ENCODE measurements at places on chromosomes 13 and 19.

- DNase-seq, result no peak
These were observed 125.2 kb downstream of the LACC1 start for GRCh38 chr13:44004878-44005277.

- DNase-seq, result no peak
These were observed 9.6 kb upstream of the ELL start for GRCh38 chr19:18531485-18531884.

DNA sequence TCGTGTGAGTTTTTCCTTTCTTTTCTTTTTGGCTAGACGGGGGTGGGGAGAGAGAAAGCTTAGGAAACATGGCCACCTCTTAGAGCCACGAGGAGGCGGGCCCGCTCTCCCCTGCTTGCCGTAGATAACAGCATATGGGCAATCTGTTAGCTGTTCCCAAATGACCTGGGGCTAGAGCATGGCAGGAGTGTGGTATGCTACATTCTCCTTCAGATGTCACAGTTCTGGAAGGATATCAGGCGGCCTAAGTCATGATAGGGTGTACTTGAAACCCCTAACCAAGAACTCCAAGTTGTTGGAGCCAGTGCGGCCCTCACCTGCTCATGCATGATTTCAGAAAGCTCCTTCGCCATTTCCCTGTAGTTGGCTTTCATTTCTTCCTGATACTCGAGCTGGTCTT lies 44.3 kb upstream of the SLC15A1 start:
- no peak for DNase-seq

DNA sequence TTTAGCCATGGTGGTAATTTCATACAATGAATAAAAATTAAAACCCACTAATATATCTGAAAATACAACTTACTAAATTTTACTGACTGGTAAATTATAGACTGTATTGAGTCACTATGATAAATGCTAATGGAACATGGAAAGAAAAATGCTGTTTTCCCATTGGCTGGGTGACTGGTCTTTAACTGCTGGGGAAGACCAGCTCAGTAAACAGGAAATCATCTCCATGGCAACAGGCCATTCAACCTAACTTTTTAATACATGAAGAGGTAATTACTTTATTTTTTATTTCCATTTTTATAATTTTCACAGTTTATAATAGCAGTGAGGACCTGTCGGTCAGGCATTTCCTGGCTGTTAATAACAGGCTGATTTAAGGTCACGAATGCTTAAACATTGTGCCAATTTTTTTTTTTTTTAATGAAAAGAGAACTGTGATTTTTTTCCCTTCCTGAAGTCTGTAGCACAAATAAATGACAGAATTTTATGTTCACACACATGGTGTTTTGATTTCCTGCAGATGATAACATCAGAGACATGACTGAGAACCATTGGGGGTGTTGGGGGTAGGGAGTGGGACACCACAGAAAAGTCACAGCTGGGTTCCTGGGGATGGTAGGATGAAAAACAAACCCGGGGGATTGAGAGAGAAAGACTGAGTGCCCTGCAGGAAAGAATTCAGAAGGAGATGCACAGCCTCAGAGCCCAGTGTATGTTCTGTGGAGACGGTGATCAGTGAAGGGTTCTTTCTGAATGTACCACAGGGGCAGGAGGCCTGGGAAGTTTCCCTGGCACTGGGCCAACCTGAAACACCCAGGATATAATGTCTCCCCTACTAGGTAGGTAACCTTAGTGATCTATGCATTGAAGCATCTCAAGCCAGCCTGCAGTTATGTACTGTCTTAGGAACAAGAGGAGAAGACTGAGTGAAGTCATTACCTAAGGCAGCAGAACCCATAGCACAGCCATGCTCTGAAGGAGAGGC lies 297.1 kb downstream of the COG6 start:
- DNase-seq, result no peak

- no peak for DNase-seq
These were observed 96.3 kb upstream of the TNFSF11 start for GRCh38 chr13:42477596-42478190.

DNA sequence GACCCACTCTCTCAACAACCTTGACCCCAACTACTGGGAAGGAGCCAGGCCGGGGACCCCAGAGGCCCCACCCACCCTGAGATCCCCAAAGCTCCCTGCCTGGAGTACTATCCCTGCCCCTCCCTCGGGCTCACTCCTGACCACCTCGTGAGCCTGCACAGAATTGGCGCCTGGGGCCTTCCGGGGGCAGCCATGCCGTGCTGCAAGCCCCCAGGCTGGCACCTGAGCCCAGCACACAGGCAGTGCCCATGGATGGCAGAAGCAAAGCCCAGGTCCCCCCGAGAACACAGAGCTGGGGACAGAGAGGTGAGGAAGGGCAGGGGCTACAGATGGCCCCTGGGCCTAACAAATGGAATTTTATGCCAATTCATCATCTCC lies 13.9 kb downstream of the LSM4 start:
- no peak for DNase-seq

DNA sequence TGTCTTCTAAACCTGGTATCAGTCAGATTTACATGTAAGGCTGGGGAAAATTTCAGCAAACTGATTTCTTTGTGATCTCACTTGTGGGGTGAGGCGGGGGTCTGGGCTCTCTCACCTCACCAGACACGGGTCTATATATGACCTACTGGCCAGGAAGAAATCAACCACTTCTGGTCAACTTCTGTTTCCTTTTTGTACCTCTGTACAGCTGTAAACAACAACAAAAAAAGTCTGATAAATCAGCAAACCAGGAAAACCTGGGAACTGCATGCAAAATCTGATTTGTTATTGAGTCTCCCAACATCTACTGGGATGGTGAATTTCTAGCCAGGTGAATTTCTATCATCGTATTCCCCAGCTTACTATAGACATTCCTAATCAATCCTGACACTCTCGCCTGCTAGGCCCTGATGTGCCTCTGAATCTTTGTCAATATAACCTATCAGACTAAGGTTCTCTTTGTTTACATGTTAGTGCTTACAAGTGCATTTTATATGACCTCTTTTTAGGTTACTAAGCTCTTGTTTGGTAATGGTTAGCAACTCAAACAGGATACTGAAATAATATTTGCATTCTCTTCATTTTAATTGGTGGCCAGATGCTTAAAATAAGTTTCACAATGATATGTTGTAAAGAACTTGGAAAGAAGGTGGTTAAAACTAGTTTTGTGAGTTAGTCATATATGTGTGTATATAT lies 77.7 kb downstream of the LRRC63 start:
- DNase-seq, result no peak

- no peak for DNase-seq
These were observed 8.5 kb upstream of the PROZ start for GRCh38 chr13:113149711-113150549.

DNA sequence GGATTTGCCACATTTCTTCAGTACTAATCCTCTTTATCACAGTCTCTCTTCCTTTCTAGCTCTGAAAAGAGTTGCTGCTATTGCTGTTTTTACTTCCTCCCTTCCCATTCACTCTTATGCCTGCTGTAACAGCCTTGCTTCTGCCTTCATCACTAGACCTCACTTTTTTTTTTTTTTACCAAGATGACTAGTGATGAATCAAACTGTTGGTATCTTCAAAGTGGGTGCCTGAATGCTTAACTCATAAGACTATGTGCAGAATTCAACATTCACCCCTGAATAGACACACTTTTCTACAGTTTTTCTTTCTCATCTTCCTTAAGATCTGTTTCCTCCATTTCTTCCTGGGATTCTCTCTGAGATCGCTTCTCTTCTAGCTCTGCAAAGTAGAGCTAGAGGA lies 217.2 kb upstream of the HTR2A start:
- DNase-seq, result no peak

DNA sequence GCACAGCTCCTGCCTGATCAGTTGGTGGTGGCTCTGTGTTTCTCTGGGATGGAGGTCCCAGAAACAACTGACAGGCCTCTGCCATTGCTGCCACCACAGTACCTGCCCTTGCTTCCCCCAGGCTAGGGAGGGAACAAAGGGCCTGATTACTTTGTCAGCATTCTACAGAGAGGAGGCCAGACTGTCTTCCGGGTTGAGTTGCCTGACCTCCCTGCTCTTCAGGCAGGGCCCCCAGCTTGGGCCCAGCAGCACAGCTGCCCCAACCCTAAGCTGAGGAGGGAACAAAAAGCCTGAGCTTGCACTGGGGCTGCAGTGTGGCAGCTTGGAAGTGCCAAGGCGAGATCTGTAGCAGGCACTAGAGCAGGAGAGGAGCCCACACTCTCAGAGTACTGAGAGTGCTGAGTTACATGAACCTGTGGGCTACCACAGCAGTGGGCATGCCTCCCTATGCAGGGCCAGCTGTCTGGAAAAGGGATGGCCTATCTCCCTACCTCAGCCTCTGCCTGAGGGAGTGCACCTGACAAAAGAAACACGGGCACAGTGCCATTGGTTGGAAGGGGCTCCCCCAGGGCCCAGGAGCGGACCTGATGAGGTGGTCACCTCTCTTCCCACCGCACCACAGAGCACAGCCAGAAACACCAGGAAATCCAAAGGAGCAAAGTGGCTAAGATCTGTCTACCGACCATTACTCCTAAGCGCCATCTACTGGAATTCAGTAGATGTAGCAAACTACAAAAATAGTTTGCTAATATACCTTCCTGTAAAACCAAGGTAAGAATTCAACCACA lies 24.4 kb downstream of the SLC25A15 start:
- no peak for DNase-seq

GRCh38 chr19:38004186-38004520 lies 97.1 kb downstream of the SIPA1L3 start:
- DNase-seq, result no peak

DNA sequence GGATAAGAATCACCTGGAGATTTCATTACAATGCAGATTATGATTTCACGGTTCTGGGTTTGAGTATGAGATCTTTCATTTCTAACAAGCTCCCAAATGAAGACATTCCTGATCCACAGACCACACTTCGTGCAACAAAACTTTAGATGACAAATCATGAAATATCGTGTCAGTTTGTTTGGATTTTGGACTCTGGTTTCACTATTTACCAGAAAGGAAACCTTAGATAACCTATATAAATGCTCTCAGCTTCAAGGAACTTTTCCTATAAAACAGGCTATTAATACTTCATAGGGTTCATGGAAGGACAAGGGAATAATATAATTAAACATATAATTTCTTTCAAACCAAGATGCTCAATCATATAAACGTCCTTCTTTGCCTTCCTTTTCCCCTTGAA lies 930.5 kb upstream of the SLC10A2 start:
- no peak for DNase-seq

All from stimulated activated CD8-positive, alpha-beta memory T cell treated with anti-CD3 and anti-CD28 coated beads, Interleukin-4, amount 100 ng/mL, for 24 hours (primary cell).